ENCODE measurements at places on chromosomes 16 and 17.

GRCh38 chr17:2958706-2959222 lies 104.6 kb downstream of the OR1D5 start:
- DNase-seq = no peak

DNA sequence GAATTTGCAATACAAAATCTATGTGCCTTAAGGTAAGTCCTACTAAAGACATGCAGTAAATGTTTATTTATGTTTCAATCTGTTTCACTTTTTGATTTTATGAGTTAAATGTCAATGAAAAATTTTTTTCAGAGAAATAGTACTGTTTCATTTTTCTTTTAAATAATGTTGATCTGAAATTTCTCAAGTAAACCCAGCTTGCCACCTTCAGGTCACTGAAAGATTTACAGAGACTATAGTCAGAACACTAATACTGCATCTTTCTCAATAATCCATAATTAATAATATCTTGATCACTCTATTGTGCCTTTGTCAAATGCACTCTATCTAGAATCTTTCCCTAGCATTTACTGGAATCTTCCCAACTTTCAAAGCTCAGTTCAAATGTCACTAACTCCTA lies 6.5 kb upstream of the DHX40 start:
- no peak for DNase-seq

DNA sequence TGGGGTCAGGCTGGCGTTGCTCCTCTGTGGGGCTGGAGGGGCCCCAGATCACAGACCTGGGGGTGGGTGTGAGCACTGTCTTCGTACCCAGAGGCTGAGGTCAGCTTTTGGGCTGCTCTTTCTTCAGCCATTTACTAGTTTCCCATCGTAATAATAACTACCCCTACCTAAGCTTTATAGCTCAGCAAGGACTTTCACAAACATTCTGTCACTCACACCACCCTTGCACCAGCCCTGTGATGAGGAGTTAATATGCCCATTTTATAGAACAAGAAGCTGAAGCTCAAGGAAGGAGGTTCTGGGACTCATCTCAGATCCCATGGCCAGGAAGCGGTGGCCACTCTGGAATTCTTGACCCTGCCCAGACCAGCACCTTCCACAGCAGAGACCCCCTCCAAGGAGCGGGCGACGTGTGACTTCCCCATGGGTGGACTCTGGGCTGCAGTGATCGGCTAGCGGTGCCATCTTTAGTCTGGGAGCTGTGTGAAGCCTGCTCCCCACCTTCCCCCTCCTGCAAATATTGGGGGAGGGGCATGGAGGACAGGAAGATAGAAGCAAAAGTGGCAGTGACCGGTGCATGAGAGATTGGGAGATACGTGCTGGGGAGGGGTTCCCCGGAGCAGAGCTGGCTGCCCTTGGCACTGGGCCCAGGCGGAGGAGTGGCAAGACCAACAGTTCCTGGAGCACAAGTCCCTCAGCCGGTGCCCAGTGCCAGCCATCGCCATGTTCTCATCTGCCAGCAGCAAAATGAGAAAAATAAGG lies 81.8 kb upstream of the TOB1 start:
- DNase-seq = no peak

DNA sequence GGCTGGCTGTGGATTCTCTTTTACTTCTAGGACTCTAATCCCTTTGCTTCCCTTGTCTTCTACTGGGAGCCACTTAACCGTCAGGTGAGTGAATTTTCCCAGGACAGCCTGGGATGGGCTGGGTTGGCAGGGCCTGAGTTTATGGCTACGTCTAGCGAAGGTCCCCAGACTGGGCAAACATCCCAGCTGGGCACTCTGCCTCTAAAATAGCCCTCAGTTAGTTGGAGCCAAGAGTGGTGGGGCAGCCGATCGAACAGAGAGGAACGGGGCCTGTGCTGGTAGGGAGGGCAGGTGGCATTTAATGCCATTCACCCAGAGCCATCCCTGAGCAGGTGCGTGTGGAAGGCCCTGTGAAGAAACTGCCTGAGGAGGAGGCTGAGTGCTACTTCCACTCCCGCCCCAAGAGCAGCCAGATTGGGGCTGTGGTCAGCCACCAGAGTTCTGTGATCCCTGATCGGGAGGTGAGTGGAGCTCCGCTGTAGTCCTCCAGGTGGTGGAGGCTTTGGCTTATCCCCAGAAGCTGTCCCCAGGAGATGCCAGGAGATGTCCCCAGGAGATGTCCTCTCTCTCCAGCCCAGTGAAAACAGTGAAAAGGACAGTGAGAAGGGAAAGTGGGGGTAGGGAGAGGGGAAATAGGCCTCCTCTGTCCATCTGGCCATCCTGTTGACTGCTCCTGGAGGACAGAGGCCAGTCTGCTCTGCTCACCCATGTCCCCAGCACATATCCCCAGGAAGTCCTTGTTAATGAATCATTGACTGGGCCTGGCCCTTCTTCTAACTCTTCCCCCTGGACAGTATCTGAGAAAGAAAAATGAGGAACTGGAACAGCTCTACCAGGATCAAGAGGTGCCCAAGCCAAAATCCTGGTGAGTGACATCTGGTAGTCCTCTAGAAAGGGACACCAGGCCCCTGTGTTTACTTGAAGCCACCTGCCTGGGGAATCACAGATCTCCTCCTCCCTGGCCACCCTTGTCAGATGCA lies 4.4 kb downstream of the PNPO start:
- no peak for DNase-seq

DNA sequence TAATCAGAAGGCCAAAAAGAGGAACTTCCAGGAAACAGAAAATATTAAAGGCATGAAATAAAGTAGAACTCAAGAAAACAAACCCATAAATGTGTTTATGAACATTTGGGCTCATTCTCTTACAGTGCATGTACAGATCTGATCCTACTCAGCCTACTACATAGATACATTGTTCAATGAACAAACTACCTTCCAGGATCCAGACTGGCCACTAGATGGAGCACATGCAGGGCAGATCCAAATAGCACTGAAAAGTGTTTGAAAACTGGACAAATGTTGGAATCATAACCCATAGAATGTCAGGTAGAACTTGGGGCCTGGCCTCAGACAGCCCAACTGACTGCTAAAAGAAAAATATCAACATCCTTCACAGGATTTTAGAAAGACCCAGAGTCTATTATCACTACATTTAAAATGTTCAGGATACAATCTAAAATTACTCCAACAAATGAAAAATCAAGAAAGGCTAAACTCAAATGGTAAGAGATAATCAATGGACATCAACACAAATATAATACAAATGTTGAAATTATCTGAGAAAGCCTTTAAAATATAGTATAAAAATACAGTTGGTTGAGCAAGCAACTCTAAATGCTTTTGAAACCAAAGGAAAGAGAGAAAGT lies 122.4 kb upstream of the NUDT7 start:
- no peak for DNase-seq

- DNase-seq = no peak
Observed at GRCh38 chr17:32223703-32224102, 41.9 kb upstream of the RHBDL3 start.

GRCh38 chr17:56184650-56185049 lies 31.4 kb downstream of the ANKFN1 start:
- DNase-seq = no peak

- no peak for DNase-seq
Observed at GRCh38 chr16:27225536-27226360, 22.4 kb downstream of the KDM8 start.

GRCh38 chr17:65402513-65403496 lies 158.6 kb downstream of the AXIN2 start:
- DNase-seq = no peak

GRCh38 chr16:27230562-27231001 lies 27.3 kb downstream of the KDM8 start:
- DNase-seq = no peak

DNA sequence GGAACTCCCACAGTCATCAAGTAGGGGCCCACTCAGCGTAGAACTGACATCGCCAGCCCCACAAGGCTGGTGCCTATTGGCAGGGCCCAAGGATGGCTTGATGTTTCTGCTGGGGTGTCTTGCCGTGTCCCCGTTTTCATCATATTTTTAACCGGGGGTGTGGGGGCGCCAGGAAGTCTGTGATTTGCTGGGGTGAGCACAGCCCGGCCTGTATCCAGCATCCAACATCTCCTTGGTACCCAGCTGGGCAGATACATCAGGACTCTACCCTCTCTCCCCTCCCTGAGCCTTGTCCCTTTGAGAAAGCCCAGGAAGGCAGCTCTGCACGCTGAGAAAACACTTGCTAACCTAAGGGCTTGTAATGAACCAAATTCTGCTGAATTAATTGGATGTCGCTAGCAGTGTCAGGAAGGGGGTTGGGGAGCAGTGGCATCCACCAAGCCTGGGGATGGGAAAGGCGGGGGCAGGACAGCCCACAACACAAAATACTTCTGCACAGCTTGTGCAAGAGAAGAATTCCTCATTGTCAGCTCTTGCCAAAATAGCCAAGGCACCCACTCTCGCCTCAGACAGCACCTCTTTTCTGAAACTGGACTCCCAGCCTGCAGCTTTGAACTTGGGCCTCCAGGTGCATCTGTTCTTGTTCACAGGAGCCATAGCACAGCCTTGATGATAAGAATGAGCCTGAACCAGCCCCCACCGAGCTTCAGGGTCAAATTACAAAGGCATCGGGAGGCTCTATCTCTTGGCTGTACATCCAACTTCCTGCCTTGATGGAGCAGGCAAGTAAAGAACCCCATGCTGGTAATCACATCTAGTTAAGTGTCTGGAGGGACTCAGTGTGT lies 63.7 kb upstream of the LYRM9 start:
- DNase-seq = no peak

- DNase-seq = no peak
Observed at GRCh38 chr17:59372138-59372751, 40.8 kb downstream of the YPEL2 start.

GRCh38 chr17:78374189-78374588 lies 4.3 kb upstream of the PGS1 start:
- DNase-seq = no peak

DNA sequence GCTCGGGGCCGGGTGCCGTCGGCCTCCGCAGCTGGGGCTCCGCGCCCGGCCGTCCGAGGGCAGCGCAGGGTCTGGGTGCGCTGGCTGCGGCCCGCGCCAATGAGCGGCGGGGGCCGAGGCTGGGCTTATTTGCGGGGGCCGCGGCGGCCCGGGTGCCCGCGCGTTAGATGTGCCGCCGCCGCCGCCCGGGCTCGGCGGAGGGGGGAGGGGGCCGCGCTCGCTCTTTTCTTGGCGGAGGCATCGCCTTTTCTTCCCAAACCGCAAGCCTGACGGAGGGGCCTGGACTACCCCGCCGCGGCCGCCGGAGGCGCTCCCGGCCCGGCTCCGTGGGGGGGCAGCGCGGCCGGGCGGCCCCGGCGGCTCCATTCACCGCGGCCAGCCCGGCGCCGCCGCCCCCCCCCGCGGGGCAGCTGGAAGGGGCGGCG lies at the start of gene NOTUM:
NOTUM (minus strand) TSS at position 101 of the 425 bp plus-strand sequence. CDS start 278 bp downstream, outside the sequence.
- DNase-seq = no peak

Data from NCI-H1048 (cell line).